Esophagus muscularis mucosa (tissue), 4 donors: ENCODE measurements at places on chromosomes 16 and 17. TPM values are rescaled to one million over a fixed set of nuclear protein-coding genes. Genes with fewer than 3 reads are reported as not detected.

Gene DHODH
- 4.2 TPM for total RNA-seq

DNA sequence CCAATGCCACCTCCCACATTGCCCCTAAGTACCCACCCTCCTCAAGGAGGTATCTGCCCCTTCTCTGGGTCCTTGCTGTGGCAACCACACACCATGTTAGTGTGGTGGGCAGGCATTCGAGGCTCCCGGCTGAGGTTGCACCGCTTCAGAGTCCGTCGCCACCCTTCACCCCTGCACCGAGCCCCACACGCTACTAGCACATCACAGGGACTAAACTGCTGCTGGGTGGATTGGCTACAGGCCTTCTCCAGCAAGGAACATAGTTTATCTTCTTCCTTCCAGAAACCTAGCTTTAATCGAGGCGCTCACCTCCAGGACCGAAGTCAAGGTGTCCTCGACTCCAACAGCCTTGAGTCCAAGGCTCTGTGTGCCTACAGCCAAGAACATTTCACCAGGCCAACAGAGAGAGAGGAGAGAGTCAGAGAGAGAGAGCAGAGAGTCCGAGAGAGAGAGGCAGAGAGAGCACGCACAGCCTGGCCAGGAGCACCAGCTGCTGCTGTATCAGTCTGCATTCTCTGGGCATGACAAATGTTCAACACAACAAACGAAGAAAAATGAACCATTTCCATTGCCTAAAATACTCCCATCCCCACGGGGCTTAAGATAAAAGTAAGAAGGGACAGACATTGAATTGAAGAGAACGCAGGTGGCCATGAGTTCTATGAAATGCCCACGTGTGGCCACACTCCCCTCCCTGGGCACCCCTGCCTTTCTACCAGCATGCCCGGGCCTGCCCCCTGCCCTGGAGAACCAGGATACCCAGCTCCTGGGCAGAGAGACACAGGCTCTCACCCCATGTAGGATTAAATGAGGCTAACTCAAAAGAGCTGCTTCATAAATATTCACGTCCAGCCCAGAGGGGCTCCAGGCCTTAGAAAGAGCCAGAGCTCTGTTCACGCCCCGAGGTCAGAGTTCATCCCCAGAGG, 94.9 kb downstream of the RBFOX3 start:
- no peak for DNase-seq

DNA sequence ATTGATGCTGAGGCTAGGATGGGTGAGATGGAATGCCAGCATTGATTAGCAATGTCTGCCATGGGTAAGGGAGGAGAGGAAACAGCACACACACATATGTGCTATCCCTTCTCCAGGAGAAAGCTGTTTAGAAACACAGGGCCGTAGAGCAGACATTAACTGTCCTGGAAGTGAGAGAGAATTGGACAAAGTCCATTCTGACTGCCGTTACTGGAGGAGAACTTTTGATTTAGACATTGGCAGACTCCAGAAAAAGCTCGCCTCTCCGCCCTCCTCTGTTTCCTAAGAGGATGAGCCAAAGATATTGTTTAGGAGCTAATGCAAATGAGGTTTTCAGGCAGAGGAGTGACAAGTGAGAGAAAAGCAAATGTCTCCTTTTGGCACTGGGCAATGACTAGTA, 237.0 kb downstream of the HAPSTR1 start:
- no peak for DNase-seq

GRCh38 chr16:11589198-11589550, 2.5 kb upstream of the LITAF start:
- DNase-seq = no peak

- DNase-seq = no peak
Observed at GRCh38 chr17:57889892-57890856, 40.3 kb upstream of the MRPS23 start.

- no peak for DNase-seq
Observed at GRCh38 chr16:13307255-13307654, 405.9 kb downstream of the SHISA9 start.
